Sigmoid colon (tissue), 7 donors: ENCODE measurements at places on chromosomes 2 and 18. TPM values are rescaled to one million over a fixed set of nuclear protein-coding genes. Genes with fewer than 3 reads are reported as not detected.

The SPP2 gene
- total RNA-seq: not detected

GRCh38 chr2:129887688-129888266 lies 91.7 kb upstream of the RAB6C start:
- no peak overlapping the region for H3K27ac ChIP-seq
- no peaks in the 10 kb centered on the region for H3K36me3 ChIP-seq
- no peaks in the 10 kb centered on the region for H3K4me1 ChIP-seq
- no peaks in the 10 kb centered on the region for H3K27me3 ChIP-seq
- H3K4me3 ChIP-seq: no peak overlapping the region

DNA sequence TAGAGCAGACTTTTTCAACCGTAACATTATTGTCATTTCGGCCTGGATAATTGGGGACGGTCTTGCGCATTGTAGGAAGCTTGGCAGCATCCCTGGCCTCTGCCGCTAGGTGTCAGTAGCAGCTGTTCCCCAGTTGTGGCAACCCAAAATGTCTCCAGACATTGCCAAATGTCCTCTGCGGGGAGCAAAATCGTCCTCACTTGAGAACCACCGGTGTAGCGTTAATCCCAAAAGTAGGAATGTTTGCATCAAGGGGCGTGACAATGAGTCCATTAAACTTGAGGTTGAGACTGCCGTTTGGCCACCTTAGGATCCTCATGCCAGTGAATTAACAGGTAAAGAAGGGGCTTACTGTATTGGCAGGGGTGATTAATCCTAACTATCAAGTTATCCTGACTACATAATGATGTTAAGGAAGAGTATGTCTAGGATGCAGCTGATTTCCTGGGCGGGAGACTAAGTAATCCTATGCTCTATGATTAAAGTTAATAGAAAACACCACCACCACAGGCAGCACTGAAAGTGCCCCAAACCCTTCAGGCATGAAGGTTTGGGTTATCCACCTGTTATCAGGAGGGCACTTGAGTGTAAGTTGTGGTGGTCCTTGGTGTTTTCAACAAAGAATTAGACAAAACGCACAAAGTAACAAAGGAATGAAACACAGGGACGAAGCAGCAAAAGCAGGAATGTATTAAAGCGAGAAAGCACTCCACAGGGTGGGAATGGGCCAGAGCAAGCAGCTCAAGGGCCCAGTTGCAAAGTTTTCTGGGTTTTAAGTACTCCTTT lies 4.9 kb upstream of the ZC3H8 start:
- H3K27me3 ChIP-seq: no peaks in the 10 kb centered on the region
- H3K27ac ChIP-seq: no peak overlapping the region
- no peak overlapping the region for H3K4me3 ChIP-seq
- H3K4me1 ChIP-seq: peaks cover 9% of the 10 kb centered on the region
- peak; percentile 91 for DNase-seq
- H3K36me3 ChIP-seq: no peaks in the 10 kb centered on the region

The BOLL gene
- not detected for total RNA-seq

DNA sequence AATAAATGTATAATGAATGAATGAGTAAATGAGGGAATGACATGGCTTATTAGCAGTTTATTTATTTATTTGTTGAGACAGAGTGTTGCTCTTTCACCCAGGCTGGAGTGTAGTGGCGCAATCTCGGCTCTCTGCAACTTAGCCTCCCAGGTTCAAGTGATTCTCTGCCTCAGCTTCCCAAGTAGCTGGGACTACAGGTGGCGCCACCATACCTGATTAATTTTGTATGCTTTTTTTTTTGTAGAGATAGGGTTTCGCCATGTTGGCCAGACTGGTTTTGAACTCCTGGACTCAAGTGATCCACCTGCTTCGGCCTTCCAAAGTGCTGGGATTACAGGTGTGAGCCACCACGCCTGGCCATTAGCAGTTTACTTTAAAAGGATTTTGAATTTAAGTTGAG lies 100.3 kb upstream of the CAVIN2 start:
- no peaks in the 10 kb centered on the region for H3K27me3 ChIP-seq
- peaks cover 39% of the 10 kb centered on the region for H3K4me1 ChIP-seq
- H3K4me3 ChIP-seq: no peak overlapping the region
- no peak for DNase-seq
- H3K27ac ChIP-seq: no peak overlapping the region
- no peaks in the 10 kb centered on the region for H3K36me3 ChIP-seq

DNA sequence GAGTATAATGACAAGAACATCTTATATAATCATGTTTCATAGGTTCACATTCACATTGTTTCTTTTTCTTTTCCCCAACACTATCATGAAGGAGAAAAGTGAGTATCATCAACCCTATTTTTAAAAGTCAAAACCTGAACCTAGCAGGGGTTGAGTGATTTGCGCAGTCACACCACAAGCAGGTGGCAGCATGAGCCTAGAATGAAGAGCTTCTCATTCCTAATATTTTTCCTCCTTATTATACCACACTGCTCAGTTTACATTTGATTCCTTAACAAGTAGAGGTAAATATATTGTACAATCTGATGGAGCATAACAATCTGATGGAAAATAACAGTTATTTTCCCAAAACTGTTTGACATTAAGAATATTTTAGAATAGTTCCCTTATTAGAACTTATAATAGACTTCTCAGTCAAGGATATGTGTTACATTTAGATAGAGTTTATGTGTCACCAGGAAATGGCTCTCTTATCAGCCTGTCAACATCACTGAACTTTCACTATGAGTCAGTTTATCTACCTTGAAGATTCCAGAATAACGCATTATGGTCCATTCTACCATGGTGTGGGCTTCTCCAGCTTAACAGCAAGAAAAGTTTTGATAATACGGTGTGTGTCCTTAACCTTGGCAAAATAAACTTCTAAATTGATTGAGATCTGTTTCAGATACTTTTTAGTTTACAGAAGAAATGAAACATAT lies 119.5 kb downstream of the NEB start:
- no peaks in the 10 kb centered on the region for H3K4me1 ChIP-seq
- H3K36me3 ChIP-seq: no peaks in the 10 kb centered on the region
- no peak overlapping the region for H3K4me3 ChIP-seq
- DNase-seq: no peak

DNA sequence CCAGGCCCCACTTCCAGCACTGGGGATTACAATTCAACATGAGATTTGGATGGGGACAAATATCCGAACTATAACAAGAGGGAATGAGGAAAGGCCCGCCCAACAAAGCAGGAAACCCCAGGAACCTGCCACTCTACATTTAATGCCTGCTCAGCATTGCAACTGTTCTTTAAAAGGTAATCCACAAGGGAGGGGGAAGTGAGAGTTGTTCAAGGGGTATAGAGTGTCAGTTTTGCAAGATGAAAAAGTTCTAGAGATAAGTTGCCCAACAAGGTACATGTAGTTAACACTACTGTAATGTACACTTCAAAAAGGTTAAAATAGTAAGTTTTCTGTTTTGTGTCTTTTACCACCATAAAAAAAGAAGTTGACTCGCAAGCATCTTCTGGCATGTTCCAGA lies 137.6 kb downstream of the MBD2 start:
- H3K27me3 ChIP-seq: no peaks in the 10 kb centered on the region
- H3K4me1 ChIP-seq: no peaks in the 10 kb centered on the region
- H3K27ac ChIP-seq: no peak overlapping the region
- no peak overlapping the region for H3K4me3 ChIP-seq

GRCh38 chr2:78561876-78562275 lies 463.6 kb upstream of the REG3G start:
- H3K36me3 ChIP-seq: no peaks in the 10 kb centered on the region
- no peaks in the 10 kb centered on the region for H3K27me3 ChIP-seq
- H3K27ac ChIP-seq: no peak overlapping the region
- H3K4me3 ChIP-seq: no peak overlapping the region
- H3K4me1 ChIP-seq: no peaks in the 10 kb centered on the region

DNA sequence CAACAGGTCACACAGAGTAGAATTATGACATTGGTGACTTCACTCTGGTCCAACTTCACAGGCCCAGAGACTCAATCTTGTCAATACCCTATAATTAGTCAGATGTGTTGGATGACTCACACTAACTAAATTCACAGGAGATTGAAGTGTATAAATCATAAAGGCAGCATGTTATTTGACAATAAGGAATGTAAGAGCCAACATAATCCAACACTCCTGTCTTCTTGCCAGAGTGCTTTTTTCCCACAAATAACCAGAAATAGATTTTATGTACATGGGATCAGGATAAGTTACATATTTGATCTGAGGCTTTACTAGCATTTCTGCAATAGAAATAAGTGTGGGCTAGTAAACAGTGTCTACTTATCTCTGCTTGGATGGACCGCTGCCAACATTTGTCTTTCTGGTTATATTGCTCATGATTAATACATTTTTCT lies 42.2 kb upstream of the ZSWIM2 start:
- no peak overlapping the region for H3K4me3 ChIP-seq
- DNase-seq: no peak
- H3K36me3 ChIP-seq: no peaks in the 10 kb centered on the region
- no peaks in the 10 kb centered on the region for H3K4me1 ChIP-seq

GRCh38 chr2:136510244-136510643 lies 255.1 kb upstream of the THSD7B start:
- H3K27ac ChIP-seq: no peak overlapping the region
- no peaks in the 10 kb centered on the region for H3K36me3 ChIP-seq
- H3K4me3 ChIP-seq: no peak overlapping the region
- no peaks in the 10 kb centered on the region for H3K27me3 ChIP-seq
- no peak for DNase-seq

The RAMP1 gene
- total RNA-seq: 419 TPM

GRCh38 chr2:23426263-23426905 lies 41.4 kb downstream of the KLHL29 start:
- H3K27ac ChIP-seq: peak overlapping the region; percentile 86
- H3K4me3 ChIP-seq: no peak overlapping the region
- no peaks in the 10 kb centered on the region for H3K27me3 ChIP-seq
- no peaks in the 10 kb centered on the region for H3K36me3 ChIP-seq
- DNase-seq: peak; percentile 92

- H3K4me3 ChIP-seq: no peak overlapping the region
- H3K27ac ChIP-seq: no peak overlapping the region
- H3K36me3 ChIP-seq: no peaks in the 10 kb centered on the region
- DNase-seq: no peak
- H3K27me3 ChIP-seq: no peaks in the 10 kb centered on the region
- H3K4me1 ChIP-seq: no peaks in the 10 kb centered on the region
These were observed 185.9 kb upstream of the CCDC150 start for GRCh38 chr2:196453613-196454047.
